ENCODE measurements at places on chromosomes 13 and 19.
A peak's percentile ranks its signal among the peaks of the same experiment; 100 is the strongest.

DNA sequence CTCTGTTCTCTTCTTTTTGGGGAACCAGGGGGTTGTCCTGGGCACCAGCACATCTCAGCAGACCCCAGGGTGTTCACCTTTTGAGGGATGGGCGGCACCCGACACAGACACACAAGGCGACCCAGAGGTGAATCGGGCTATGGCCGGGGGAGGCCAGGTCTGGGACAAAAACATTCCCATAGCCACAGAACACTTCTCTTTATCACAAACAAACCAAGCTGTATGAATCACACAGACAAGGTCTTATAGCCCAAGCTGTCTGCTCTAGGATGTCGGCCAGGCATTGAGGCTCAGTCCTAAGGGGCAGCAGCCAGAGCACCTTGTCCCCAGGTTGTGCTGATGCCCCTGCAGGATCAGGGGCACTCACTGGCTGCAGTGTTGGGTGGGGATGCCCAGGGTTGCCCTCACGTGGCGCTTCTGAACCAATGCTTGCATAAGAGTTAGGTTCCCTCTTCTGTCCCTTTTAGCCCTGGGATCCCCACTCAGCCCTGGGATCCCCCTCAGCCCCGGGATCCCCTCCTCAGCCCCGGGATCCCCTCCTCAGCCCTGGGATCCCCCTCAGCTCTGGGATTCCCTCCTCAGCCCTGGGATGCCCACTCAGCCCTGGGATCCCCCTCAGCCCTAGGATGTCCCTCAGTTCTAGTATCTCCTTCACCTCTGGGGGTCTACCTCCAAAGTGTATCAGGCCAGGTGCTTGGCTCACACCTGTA lies 26.9 kb downstream of the MAU2 start:
- no peak for DNase-seq

GRCh38 chr13:72889495-72889894 lies 107.6 kb downstream of the PIBF1 start:
- DNase-seq, result no peak

DNA sequence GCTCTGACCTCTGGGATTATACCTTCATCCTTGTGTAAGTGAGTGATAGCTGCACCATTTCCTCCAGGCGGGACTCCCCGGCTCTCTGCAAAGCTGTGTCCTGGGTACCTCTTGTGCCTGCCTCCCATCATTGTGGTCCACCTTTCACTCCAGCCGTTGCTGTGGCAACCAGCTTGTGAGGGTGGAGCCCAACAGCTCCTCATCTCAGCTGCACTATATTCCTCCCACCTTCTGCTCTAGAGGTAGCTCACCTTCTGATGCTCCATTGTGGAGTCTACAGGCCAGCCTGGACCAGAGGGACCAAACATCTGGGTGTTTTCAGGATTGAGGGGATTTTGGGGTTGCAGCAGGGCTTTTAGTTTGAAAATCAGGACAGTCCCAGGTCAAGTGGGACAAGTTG lies 708.2 kb downstream of the UQCRFS1 start:
- no peak for DNase-seq

GRCh38 chr19:42074513-42075363 lies 1.2 kb upstream of the ZNF574 start:
- DNase-seq, result no peak

GRCh38 chr13:79648191-79648590 lies 167.2 kb downstream of the NDFIP2 start:
- DNase-seq, result no peak

DNA sequence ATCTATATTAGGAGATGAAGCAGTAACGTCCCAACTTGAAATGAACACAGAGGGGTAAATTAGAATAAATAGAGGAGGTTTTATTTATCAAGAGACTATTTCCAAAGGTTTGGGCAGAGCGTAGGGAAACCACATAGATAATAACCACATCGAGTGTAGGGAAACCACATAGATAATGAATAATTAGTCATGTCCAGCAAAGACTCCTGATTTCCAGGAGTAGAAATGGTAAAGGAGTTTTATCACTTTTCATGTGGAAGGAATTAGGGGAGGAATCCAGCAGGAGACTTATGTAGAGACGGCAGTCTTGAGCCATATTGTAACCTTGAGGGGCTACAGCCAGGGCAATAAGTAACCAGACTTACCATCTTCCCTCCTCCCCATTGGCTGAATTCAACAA lies 136.3 kb upstream of the CSNK1A1L start:
- DNase-seq, result no peak

DNA sequence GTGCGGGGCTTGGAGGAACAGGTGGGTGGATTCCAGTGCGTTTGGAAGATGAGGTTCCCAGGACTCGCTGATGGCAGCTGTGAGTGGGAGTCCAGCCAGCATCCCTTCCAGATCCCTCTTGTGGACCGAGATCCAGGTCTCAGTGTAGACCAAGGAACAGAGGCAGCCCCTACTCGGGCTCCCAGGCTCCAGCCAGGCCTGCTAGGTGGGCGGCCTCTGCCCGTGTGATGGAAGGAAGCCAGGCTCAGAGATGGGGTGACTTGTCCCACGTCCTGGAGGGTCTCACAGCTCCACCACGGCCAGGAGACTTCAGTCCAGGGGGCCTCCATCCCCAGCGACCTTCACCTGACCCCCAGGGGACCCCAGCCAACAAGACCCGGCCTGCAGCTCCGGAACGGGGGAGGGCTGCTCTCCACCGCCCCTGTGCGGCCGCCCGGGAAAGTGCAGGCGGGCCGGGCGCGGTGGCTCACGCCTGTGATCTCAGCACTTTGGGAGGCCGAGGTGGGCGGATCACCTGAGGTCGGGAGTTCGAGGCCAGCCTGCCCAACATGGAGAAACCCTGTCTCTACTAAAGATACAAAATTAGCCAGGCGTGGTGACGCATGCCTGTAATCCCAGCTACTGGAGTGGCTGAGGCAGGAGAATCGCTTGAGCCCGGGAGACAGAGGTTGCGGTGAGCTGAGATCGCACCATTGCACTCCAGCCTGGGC lies 729 bp upstream of the MADCAM1 start:
- DNase-seq, result no peak

- DNase-seq, result peak; percentile 70
Observed at GRCh38 chr19:34232566-34233481, 21.5 kb upstream of the GARRE1 start.

DNA sequence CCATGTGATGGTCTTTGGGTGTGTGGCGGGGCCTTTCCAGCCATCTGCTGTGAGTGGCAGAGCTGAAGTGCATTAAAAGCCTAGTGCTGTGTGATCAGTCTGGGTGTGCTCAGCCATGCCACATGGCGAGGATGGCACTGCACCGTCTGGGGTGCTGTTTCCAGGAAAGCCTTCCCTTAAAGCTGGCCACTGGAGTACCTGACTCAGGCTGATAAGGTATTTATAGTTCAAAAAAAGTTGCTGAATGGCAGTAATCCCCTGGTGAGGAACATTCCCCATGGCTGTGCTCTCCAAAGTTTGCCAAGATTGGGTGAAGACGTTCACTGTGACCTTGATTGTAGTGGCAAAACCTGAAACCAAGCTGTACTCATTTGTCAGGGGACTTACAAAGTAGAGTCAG lies 6.0 kb downstream of the GPI start:
- no peak for DNase-seq

- DNase-seq, result no peak
Observed at GRCh38 chr19:51036519-51036918, 1.7 kb upstream of the KLK12 start.

DNA sequence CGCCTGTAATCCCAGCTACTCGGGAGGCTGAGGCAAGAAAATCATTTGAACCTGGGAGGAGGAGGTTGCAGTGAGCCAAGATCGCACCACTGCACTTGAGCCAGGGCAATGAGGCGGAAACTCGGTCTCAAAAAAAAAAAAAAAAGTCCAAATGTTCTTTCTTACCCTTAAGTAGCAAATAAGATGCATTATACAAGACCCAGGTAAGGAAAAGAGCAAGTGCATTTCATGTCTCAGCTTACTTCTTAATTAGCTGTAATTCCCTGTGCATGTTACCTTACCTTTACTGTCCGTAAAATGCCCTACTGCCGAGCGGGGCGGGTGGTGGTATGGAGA lies 3.8 kb upstream of the ZNF681 start:
- no peak for DNase-seq

All from epithelial cell of proximal tubule (primary cell).